ENCODE measurements at places on chromosomes 12 and 14. TPM values are rescaled to one million over a fixed set of nuclear protein-coding genes. Genes with fewer than 3 reads are reported as not detected.

Gene KRT82
- not detected for total RNA-seq

Gene R3HDM2
- total RNA-seq: 55.9 TPM

Gene SERPINA9
- total RNA-seq: not detected

Gene UNC79
- total RNA-seq: 13.7 TPM

Gene AKAP5
- total RNA-seq: 3.8 TPM

Gene KRT83
- not detected for total RNA-seq

Gene SOX5
- total RNA-seq: 72.7 TPM

Gene BDKRB2
- total RNA-seq: 7.4 TPM

Gene LTBP2
- 49.8 TPM for total RNA-seq

Gene CCDC88C
- total RNA-seq: 32.2 TPM

Gene FAM90A1
- total RNA-seq: 0.16 TPM

Gene SIX4
- 9.4 TPM for total RNA-seq

Gene GPRC5A
- total RNA-seq: 6.4 TPM

Gene OTOGL
- 0.60 TPM for total RNA-seq

Gene IQSEC3
- 13.0 TPM for total RNA-seq
